ENCODE measurements at places on chromosomes 16 and 17.

- DNase-seq, result no peak
Observed at GRCh38 chr17:32854207-32854606, 22.7 kb downstream of the MYO1D start.

DNA sequence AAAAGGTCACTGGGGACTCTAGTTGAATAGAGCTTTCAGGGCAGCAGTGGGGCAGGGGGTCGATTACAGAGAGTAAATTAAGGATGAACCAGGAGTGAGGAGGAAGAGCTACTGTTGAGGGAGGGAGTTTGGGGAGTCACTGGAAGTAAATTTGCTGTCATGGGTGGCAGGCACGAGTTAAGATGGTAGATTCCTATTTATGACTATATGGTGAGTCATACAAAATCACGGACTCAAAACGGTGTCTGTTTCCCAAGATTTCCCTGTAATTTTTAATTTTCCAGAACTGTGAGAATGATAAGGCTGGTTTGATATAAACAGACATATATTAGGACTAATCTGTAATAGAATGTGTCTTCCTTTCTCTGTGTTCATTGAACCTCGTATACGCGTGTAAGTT, 287.6 kb upstream of the GOT2 start:
- DNase-seq, result no peak

DNA sequence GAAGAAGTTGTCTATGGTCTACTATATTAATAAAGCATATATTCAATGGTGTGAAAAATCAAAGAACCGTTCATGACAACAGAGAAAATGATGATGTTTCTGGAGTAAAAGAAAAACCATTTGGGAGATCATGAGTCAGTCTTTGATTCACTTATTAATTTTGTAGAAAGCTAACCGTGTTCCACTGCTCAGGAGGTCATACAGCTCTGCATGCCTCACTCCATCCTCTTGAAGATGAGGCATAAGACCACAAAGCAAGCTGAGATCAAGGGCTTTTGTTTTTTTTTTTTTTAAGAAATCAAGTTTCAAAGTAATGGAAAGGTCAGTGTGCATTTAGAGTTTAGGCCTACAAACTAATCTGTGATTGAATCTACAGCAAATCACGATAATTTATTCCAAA, 206.4 kb downstream of the CEP112 start:
- no peak for DNase-seq

- DNase-seq, result no peak
Observed at GRCh38 chr17:37741341-37742115, 3.3 kb downstream of the HNF1B start.

DNA sequence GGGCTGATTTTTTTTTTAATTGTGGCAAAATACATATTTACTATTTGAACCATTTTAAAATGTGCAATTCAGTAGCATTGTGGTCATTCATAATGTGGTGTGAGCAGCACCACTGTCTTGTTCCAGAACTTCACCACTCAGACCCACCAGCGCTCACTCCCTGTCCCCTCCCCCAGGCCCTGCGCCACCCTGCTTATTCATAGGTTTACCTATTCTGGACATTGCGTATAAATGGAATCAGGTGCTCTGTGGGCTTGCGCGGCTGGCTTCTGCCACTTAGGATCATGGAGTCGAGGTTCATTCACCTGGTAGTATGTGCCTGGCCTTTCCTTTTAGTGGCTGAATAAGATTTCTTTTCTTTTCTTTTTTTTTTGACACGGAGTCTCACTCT, 59.4 kb downstream of the NT5M start:
- DNase-seq, result no peak

GRCh38 chr16:88956546-88957432, 20.2 kb downstream of the CBFA2T3 start:
- peak; percentile 38 for DNase-seq

DNA sequence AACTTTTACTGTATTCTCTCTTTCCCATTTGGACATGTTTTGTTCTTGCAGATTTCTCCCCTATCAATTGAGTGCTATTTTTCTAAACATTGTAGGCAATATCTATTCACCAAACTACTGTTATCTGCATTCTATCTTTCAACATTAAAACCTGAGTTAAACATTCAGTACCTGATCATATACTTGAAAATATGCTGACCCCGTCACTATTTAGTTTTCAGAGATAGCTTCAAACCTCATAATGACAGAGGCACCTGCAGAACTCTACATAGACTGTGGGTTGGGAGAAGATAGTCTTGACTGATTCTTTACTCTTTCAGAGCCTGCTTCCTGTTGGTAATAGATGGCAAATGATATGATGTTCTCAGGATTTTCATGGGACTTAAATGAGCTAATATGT, 965.7 kb upstream of the GOT2 start:
- no peak for DNase-seq

DNA sequence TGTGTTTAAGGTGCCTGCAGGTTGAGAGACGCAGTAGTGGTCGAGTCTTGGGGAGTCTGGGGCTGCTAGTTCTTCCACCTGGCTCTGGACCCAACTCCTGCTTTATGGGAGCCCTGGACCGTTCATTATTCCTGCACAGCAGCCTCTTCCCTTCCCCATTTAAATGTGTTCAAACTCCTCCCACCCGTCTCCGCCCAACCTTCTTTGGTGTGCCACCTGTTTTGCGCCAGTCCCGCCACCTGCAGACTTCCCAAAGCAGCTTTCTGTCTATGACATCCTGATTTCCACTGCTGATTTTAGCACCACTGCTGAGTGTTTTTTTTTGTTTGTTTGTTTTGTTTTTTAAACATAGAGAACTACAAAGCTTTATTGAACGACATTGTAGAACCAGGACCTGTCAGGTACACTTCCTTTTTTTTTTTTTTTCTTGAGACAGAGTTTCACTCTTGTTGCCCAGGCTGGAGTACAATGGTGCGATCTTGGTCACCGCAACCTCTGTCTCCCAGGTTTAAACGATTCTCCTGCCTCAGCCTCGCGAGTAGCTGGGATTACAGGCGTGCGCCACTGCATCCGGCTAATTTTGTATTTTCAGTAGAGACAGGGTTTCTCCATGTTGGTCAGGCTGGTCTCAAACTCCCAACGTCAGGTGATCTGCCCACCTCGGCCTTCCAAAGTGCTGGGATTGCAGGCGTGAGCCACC, 12.8 kb downstream of the ADORA2B start:
- no peak for DNase-seq

DNA sequence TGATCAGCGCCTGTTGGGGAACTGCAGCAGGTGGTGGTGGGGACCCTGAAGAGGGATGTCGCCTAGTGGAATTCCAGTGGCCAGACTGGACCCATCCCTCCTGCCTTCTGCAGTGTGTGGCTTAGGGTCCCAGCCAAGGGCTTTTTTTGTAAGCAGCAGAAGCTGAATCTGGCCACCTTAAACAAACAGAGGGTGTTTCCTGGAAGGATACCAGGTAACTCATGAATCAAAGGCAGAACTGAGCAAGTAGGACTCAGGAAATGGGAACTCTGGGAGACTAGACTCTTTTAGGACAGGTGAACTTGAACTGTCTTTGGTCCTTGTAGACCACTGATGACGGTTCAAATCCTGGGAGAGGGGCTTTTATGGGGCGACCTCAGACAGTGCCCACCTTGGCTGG, 124.0 kb downstream of the ABCC6 start:
- no peak for DNase-seq

DNA sequence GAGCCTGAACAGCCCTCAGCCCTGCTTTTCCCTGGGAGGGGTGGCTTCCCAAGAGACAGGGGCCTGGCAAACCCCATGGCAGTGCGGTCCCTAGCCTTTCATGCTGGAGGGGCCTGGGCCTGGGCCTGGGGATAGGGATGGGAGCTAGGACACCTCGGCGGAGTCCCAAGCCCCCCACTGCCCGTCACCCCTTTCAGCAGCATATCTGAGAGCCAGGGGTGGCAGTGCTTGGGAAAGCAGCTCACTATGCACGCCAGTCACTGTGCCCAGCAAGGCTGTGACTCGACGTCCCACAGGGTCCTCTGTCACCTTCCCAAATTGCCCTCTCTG, 612 bp upstream of the SLC47A2 start:
- DNase-seq, result no peak

GRCh38 chr17:1727876-1728630, 3.5 kb downstream of the WDR81 start:
- DNase-seq, result no peak

DNA sequence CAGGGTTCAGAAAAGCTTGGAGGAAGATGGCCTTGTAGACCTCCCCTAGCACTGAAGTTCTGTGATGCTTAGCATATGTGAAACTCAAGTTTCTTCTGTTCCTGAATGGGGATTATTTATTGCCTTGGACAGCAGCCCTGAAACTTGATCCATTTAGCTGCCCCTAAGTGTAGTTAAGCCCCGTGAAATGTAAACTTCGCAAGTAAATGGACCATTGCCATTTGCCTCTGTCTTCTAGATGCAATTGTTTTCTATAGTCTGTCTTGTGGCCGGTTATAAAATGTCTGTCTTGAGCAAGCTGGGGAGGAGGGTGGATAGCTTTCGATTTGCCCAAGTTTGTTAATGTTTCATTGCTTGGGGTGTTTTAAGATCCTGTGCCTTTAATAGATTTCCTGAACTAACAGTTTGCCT, 261.8 kb downstream of the CDH13 start:
- DNase-seq, result no peak

DNA sequence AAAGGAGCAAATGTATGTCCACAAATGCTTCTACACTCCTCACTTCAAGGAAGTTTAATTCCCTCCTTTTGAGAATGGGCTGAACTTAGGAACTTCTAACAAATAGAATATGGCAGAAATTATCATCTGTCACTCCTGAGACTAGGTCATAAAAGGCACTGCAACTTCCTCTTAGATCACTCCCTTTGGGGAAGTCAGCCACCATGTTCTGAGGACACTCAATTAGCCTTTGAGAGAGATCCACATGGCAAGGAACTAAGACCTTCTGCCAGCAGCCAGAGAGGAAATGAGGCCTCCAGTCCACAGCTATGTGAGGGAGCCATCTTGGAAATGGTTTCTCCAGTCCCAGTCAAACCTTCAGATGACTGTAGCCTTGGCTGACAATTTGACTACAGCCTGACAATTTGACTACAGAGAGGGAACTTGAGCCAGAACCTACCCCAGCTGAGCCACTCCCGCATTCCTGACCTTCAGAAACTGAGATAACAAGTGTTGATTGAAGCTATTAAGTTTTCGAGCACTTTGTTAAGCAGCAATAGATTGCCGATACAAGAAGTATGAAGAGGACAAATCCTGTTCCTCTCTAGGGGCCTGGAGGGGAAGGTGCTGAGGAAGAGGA, 113.4 kb upstream of the SEC14L1 start:
- DNase-seq, result no peak

DNA sequence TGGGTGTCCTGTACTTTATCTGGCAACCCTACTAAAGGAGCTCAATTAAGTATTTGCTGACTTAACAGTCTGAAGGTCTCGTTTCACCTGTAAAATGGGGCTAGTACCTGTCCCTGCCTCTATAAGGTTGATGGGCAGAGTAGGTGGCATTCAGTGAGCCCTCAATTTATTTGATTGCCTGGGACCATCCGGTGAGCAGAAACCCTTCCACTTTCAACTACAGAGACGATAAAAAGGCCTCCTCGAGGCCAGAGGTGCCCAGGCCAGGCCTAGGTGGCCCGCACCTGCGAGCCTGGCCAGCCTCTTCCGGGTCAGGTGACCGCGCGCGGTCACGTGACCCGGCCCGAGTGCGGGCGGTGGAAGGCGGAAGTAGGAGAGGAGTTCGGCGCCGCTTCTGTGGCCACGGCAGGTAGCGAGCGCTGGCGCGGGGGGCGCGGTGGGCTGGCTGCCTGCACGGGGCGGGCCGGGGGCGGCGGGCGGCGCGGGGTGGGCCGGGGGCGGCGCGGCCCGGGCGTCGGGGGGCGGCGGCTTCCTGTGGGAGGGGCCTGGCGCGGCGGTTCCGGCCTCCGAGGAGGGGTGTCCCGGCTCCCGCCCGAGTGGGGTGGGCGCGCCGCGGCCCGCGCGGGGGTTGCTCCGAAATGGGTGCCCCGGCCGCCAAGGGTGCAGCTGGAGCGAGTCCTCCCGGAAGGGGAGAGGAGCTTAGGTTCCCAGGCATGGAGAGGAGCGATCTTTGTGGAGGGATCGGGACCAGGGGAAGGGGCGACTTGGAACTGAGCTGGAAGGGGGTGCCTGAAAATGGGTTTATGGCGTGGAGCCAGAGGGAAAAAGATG, at the start of gene WWP2:
TSS of gene WWP2 (plus strand) at position 350 of the 831 bp plus-strand sequence. CDS start 24,679 bp downstream, outside the sequence.
- DNase-seq, result peak; percentile 85

GRCh38 chr16:79790854-79791253, 190.3 kb upstream of the MAF start:
- DNase-seq, result no peak

- no peak for DNase-seq
Observed at GRCh38 chr16:35184356-35184870, 1725.0 kb downstream of the TP53TG3F start.

DNA sequence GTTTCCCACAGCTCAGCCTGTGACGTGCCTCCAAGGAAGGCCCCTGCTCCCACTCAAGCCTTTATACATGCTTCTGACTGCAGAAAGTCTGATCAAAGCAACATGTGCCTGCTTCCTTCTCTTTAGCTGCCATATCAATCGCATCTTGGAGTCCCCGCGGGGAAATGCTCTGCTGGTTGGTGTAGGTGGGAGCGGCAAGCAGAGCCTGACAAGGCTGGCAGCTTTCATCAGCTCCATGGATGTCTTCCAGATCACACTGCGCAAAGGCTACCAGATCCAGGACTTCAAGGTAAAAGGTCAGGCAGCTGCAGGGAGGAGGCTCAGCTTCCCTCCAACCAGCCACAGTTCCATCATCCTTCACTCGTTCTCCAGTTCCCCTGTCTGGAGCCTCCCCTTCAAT, 189.7 kb downstream of the ZNF18 start:
- no peak for DNase-seq

GRCh38 chr16:51049678-51050376, 101.2 kb downstream of the SALL1 start:
- DNase-seq, result no peak

GRCh38 chr17:81920612-81921536, 2.9 kb upstream of the SIRT7 start:
- DNase-seq, result no peak

DNA sequence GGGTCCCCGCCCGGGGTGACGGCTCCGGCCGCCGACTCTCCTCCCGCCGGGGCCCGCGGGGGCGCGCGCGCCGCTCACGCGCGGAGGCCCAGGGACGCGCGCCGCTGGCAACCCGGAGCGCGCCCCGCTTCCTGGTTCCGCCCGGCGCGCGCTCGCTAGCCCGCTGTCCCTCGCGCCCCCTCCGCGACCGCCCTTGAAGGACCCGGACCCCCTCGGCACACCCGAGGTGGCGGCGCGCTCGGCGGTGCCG, at the start of gene STAT5B:
TSS of gene STAT5B (minus strand) at position 33 of the 250 bp plus-strand sequence. CDS start 44,264 bp downstream, outside the sequence.
- peak; percentile 84 for DNase-seq

- DNase-seq, result no peak
Observed at GRCh38 chr17:9284884-9285283, 263.6 kb downstream of the NTN1 start.

- DNase-seq, result no peak
Observed at GRCh38 chr16:21186326-21186691, 25.1 kb downstream of the ZP2 start.
